NCI-H345 (cell line): ENCODE measurements at places on chromosomes 3 and 15.

- DNase-seq: no peak
Observed at GRCh38 chr15:51739061-51739712, 1.7 kb upstream of the LYSMD2 start.

GRCh38 chr3:158802409-158803268 is 785 bp downstream of the MFSD1 start:
- DNase-seq: no peak

DNA sequence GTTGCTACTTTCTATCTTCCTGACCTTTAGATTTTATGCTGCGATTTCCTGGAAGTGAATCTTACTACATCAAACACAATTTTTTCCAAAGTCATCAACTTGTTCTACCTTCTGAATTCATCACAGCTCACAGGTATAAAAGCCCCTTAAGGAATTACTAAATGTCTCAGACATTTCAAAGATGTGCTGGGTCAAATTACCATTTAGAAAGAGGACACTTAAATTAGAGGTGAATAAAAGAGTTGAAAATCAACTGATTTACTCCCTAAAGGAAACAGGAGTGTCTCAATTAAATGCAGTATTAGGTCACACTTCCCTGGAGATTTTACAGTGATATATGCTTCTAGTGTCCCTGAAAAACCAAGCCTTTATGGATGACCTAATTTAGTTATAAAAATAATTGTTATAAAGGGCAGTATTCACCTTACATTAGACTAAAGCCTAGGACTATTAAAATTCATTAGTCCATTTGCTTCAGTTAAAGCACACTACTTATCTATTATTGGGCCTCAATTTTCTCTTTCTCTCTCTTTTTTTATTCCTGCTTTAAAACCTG is 128.8 kb downstream of the GMNC start:
- no peak for DNase-seq

GRCh38 chr15:28909958-28910500 is 24.3 kb downstream of the APBA2 start:
- no peak for DNase-seq

DNA sequence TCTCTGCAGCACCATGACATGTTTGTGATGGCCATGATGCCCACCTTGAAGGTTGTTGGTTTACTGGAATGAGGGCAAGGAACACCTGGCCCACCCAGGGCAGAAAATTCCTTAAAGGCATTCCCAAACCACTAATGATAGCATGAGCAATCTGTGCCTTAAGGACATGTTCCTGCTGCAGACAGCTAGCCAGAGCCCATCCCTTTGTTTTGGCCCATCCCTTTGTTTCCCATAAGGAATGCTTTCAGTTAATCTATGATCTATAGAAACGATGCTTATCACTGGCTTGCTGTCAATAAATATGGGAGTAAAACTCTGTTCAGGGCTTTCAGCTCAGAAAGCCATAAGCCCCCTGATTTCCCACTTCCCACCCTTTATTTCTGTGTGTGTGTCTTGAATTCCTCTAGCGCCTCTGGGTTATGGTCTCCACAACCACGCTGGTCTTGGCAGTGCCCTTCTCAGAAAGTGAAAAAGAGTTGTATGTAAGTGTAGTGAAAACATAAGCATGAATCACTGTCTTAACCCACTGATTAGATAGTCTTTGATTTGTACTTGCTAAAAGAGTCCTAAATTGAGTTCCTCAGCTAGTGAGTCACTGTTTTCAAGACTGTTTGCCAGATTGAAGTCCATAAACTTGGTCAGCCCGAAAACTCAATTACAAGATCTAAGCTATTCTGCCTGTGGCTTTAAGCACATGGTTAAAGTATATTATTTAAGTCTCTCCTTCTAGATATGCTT is 19.0 kb upstream of the CCR2 start:
- DNase-seq: no peak

DNA sequence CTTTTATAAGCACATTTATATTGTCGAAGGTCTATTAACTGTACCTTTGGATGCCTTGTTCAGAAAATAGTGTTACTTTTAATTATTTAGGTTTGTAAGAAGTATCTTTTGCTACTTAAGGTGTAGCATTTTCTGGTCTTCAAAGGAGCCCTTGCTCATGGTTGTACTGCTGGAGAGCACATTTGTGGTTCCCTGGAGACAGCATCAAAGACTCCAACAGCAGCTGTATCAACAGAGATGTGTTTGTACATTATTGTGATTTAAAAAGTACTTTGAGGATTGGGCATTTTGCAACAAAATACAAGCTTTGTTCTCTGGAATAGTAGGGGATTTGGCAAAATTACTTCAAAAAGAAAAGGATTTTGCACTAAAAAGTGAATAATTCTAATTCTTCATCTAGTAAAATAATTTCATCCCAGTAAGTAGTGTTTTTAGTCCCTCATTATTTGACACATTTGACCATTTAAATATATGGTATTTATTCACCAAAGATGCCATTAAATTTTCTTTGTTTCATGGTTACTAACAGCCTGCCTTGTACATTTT is 16.5 kb downstream of the TBC1D23 start:
- peak; percentile 48 for DNase-seq

DNA sequence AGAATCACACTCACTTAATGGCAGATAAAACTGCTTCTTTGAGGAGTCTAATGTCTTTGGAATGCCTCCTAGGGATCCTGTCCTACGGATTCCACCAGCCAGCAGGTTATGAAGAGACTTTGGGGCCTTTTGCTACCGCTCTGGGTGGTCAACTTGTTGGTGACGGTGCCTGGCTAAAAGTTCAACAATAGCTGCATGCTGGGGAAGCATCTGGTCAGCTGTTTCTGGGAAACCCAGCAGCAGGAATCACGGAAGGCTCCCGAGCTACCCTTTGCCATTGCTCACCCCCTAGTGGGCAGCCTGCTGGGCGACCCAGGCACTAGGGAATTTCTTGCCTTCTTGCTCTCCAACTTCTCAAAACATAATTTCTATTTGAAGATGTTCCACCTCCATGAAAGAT is 263.3 kb downstream of the NEK10 start:
- no peak for DNase-seq

DNA sequence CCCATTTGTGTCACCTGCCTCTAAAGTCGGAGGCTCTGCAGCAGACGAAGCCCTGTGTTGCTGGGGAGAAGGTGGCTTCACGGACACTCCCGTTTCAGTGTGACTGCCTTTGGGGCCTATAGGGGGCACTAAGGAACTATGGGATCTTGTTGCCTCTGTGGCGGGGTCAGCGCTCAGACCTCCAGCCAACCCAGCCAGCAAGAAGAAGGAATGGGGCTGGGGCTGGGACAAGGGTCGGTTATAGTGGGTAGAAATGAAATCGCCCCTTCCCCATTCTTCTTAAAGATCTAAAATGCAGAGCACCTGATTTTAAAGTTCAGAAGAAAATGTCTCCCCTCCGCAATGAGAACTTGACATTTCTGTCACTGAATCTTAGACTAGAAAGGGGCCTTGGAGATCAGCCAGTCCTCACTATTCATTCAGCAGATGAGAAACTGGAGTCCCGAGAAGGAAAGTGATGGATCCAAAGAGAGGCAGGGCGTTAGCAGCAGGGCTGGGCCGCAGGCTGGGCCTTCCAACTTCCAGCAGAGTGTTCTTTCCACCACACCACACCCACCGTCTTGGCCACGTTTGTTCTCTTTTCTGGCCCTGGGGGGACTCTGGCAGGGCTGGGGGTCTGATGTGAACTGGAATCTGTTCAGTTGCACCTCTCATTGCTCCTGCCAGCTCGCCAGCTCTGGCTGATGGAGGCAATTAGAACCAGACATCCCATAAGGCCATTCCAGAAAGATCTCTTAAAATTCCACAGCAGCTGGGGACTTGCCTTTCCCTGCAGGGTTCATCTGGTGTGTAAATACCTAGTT is 195.4 kb downstream of the OPA1 start:
- peak; percentile 53 for DNase-seq

- no peak for DNase-seq
Observed at GRCh38 chr3:74282202-74282601, 332.3 kb downstream of the CNTN3 start.

GRCh38 chr3:52555056-52555455 is 18.7 kb downstream of the UQCC5 start:
- no peak for DNase-seq

DNA sequence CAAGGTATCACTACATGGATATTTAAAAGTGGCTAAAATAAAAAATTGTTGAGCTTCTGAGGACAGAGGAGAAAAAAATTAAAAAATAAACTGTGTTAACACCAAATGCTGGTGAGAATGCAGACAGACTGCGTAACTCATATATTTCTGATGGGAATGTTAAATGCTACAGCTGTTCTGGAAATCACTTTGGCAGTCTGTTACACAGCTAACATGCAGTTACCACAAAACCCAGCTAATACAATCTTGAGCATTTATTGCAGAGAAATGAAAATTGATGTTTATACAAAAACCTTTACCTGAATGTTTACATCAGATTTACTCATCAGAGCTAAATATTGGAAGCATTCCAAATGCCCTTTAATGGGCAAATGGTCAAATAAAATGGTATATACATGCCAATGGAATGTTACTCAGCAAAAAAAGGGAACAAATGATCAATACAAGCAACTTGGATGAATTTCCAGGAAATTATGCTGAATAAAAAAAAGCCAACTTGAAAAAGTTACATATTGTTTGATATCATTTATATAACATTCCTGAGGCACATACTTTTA is 24.6 kb downstream of the MNS1 start:
- DNase-seq: no peak

GRCh38 chr3:192409838-192410683 is 317.3 kb downstream of the FGF12 start:
- peak; percentile 71 for DNase-seq

GRCh38 chr3:36901588-36901987 is 43.3 kb downstream of the TRANK1 start:
- no peak for DNase-seq

DNA sequence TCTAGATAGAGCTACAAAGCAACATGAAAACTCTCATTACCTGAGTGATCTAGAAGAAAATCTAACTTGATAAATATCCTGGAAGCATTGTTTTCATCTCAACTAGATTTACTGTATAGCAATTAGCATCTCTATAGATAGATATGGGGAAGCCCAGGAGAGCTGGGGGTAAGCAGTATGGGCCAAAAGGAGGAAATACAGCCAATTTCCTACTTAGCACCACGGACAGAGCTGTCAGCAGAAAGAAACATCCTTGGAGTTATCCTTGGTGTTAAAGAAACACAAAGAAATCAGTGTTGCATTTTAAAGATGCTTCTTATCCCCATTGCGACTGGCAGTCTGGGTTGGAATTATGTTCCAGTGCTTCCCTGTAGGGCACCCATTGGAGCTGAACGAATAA is 126.2 kb downstream of the TIGIT start:
- no peak for DNase-seq

DNA sequence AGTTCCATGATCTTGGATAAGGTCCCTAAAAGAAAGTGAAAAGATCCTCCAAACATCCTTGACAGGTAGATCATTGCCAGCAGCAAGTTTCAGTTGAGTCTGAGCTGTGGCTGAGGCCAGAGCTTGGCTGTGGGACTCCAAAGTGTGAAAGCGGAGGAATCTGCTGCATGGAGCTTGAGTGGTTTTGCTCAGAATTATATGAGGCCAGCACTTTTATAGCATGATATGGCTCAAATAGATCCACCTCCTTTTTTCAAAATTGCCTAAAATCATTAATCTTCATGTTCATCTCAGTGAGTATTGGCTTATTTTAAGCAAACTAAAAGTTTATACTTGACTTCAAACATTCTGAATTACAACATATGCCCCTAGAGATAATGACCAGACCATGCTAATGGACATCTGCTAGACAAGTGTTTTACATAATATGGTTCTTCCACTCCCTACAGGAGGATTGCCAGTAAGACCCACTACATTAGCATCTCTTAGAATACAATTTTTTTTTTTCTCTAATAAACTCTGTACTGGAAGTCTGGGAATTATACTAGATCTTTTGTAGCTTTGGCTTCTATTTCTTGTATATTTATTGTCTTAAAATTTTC is 368.1 kb downstream of the ZPLD1 start:
- DNase-seq: no peak

GRCh38 chr3:25663869-25664811 is 567 bp downstream of the TOP2B start:
- DNase-seq: peak; percentile 45

GRCh38 chr15:85964471-85964870 is 115.2 kb upstream of the AGBL1 start:
- no peak for DNase-seq

DNA sequence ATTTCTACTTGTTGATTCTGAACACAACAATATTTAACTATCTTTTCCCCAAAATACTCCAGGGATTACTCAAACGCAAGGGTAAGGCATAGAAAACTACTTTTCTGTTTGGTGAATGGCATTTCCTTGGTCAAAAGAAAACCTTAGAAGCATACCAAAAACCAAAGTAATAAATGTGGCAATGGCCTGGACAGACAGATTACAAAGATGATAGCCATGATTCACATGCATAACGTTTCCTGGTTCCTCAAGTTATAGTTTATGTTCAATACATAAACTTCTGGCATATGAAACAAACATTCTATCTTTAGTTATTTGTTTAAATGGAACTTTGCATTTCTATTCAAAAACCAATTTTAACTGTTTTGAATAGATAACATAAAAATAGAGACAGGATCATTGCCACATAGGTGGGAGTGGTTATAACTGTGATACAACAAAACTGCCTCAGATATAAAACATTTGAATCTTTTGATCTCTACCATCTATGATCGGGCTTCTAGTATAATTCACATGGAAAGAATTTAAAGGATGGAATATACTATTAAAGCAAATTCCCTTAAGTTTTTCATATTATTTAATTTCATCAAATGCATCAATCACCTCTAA is 32.1 kb downstream of the FOXP1 start:
- DNase-seq: no peak

DNA sequence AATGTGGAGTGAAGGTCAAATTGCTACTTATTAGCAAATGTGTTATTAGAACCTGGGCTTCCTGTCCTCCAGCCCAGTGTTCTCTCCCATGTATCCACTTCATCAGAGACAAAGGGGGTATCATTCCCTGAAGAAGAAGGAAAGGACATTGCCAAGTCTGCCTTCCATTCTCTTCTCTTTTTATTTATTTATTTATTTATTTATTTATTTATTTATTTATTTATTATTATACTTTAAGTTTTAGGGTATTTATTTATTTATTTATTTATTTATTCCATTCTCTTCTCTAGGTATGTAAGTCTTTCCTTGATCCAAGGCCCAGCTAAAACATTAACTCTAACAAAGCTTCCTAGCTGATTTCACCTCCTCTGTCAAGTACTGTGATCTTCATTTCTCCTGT is 277.8 kb upstream of the DNAJC19 start:
- DNase-seq: no peak

- DNase-seq: no peak
Observed at GRCh38 chr15:87033056-87033455, 953.4 kb downstream of the AGBL1 start.

GRCh38 chr3:73600293-73600938 is 24.3 kb downstream of the PDZRN3 start:
- DNase-seq: no peak

- no peak for DNase-seq
Observed at GRCh38 chr3:112086875-112087524, 811 bp downstream of the C3orf52 start.

DNA sequence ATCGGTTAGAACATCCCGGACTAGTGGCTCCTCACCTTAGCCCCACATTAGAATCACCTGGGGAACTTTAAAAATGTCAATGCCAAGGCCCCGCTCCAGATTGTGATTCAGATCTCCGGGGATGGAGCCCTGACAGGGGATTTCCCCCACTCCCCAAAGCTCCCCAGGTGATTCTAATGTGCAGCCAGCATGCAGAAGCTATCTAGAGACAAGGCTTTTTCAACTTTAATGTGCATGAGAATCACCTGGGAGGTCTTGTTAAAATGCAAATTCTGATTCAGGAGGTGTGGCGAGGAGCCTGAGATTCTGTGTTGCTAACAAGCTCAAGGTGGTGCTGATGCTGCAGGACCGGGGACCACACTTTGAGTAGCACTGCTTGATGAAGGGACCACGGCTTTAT is 156.7 kb downstream of the RAB11A start:
- DNase-seq: no peak

- no peak for DNase-seq
Observed at GRCh38 chr3:16770792-16771191, 114.0 kb upstream of the PLCL2 start.
